ENCODE measurements at places on chromosomes 12 and 14.
A peak's percentile ranks its signal among the peaks of the same experiment; 100 is the strongest.

- no peak for DNase-seq
These were observed 14.9 kb downstream of the VRK1 start for GRCh38 chr14:96811985-96812667.

GRCh38 chr12:69783365-69783764, 41.7 kb upstream of the MYRFL start:
- DNase-seq: no peak

- no peak for DNase-seq
These were observed 5.2 kb upstream of the GNG2 start for GRCh38 chr14:51855234-51855633.

DNA sequence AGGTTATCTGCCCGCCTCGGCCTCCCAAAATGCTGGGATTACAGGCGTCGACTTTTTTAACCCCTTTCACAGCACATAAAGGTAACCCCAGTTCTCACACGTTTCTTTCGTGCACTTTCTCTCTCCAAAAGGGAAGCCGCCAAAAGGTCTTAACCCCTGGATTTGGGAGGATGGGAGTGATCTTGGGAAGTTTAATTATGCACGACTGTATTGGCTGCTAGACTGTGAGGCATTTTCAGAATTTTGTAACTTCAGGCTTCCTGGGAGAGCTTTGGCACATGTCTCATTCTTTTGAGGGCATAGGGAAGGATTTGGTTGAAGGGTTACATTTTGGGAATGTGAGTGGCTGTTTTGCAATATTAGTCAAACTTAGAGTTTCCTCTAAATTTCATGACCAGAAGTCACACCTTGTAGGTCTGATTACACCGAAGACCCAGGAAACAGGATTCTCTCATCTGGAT, 1.4 kb upstream of the SMARCC2 start:
- DNase-seq: peak; percentile 65

DNA sequence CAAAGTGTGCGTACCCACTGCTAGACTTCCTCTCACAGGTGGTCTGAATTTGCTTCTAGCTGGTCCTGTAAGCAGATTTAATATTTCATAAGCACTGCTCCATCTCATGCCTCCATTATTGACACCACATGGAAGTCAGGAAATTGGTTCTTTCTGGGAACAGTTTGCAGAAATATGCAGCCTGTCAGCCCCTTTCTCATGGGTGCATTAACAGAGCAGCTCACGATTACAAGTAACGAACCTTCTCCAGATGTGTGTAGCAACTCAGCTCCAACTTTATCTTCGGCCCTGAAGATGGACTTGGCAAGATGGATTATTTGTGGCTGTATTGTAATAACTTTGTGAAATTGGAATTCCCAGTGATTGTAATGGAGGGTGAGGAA, 214.5 kb upstream of the DDHD1 start:
- no peak for DNase-seq

DNA sequence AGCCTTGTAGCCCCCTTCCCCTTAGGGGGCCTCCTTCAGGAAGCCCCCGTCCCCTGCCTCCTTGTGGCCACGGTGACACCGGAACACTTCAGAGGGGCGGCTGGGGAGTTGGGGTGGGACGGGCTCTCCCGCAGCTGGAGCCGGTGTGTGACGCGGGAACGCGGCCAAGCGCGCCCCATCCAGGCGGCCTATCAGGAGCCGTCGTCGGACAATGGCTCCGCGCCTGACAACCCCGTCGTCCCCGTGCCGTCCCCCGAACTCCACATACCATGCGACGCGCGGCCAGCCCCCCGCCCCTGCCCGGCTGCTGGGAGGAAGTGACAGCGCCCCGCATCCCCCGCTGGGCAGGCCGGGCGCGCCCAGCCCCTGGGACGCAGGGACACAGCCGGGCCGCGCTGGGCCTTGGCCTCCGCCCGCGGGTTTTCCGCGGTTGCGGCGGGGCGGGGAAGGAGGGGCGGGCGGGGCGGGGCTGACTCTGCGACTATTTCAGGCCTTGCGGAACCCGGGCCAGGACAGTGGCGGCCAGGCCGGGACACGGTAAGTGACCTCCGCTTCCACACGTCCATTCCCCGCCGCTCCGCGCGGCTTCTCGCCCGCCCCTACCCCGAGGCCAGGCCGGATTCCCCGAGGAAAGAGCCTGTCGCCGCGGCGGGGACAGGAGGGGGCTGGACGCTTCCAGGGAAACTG, at the start of gene TNFAIP2:
Gene TNFAIP2 (plus strand): TSS at position 515 of the 687 bp plus-strand sequence. CDS start 2,997 bp downstream, outside the sequence.
- DNase-seq: no peak

DNA sequence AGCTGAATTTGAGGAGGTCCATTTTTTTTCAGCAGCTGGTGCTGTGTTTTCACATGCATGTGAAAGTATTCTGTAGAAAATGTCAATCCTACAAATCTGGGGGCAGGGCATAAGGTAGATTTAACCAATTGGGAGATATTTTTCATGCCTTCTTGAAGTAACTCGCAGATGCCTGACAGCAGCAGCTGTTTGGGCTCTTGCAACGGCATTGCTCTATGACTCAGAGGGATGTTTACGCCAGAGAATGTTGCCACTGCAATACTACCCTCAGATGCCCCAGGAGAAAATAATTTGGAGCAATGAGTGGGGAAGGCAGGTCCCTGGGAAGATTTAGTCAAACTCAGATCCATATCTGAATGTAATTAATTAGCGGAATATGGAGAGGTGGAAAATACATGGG, 42.5 kb upstream of the MYBPC1 start:
- DNase-seq: no peak

GRCh38 chr14:49861699-49862088, 9.1 kb upstream of the NEMF start:
- peak; percentile 82 for DNase-seq

DNA sequence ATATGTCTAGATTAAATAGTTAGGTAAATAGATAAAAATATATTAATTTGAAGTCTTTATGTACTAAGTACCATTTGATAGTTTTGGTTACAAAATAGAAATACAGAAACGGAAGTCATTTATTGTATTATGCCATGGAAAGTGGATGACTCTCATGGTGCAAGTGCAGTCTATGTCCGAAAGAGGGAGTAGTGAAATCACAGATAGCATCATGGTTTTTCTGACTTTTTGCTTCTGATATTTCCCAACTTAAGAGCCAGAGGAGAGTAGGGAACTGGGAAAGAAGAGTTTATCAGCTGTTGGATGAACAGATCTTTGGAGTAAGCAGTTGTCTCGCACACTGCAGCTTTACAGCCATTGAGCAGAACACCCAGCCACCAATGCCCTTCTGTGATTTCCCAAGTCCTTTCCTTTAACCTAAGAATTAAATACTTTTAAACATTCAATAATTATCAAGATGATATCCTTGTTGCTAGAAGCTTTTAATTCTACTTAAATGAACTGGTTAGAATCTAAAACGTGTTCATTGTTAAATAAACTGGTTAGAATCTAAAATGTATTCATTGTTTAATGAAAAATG, 18.4 kb upstream of the SRGAP1 start:
- DNase-seq: peak; percentile 64

DNA sequence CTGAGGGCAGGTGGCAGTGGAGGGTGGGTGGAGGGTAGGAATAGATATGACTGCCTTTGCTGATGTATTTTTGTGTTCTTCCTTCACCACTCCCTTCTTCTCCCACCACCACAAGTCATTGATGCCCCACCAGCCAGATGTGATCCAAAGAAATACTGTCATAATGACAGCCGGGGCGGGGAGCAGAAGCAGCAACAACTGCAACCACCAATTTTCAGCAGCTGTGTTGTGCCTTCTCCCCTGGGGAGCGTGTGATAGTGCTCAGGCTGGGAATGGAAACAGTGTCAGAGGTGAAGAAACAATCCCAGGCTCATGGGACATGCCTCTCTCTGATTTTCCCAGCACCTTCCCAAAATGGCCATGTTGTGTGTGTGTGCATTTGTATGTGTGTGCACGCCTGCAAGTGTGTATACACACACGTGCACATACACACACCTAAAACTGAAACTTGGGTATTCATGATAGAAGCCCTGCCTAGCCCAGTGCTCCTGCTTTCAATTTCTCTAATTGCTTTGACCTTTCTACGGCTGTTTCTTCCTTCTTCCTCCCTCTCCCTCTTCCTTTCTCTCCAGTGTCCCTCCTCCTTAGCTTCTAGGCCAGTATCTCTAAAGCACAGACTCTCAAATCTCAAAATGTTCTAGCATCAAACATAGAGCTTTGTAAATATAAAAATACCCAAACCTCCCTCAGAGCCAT, 299.2 kb upstream of the FKBP4 start:
- DNase-seq: no peak

GRCh38 chr12:109124878-109125648, 8.7 kb downstream of the ACACB start:
- DNase-seq: no peak

- no peak for DNase-seq
These were observed 228.2 kb upstream of the PWP1 start for GRCh38 chr12:107457362-107457935.

DNA sequence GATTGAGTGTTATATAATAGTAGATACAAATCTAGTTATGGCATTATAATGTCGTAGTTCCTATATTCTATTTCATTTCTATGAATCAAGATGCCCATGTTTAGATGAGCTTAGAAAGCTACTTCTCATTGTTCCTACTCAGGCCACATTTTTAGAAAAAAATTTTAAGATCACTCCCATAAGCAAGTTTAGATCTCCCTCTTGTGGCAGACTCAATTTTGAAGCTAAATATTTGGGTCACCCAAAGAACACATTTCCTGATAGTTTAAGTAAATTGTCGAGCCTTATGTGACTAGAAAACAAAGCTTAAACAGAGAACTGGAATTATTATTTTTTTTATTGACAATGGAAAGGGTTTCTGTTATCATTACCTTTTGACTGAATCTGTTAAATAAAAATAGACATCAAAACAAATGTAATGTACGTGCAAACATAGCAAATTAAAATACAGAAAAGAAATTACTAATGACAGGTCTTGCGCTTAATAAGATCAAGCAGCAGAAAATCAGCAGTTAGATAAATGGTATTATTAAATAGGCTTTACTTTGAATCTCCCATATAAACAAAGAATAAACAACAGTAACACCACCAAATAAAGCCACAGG, 180.2 kb downstream of the ACSS3 start:
- peak; percentile 85 for DNase-seq

DNA sequence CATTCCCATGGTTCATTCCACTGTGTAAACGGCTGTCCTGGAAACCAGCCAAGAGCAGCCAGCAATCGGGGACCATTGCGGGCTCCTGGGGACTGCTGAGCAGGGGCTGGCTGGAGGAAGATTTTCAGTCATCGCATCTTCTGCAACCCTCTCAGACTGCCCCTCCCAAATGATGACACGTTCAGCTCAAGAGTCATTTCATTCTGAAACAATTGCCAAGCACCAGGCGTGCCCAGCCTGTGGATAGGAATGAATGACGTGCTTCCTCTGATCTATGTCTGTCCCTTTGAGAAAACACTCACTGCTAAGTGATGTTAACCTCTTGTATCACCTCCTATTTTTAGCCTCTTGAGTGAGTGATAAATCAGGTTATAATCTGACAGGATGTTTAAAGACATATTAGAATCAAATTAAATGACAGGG, 62.0 kb downstream of the NDUFA12 start:
- no peak for DNase-seq

DNA sequence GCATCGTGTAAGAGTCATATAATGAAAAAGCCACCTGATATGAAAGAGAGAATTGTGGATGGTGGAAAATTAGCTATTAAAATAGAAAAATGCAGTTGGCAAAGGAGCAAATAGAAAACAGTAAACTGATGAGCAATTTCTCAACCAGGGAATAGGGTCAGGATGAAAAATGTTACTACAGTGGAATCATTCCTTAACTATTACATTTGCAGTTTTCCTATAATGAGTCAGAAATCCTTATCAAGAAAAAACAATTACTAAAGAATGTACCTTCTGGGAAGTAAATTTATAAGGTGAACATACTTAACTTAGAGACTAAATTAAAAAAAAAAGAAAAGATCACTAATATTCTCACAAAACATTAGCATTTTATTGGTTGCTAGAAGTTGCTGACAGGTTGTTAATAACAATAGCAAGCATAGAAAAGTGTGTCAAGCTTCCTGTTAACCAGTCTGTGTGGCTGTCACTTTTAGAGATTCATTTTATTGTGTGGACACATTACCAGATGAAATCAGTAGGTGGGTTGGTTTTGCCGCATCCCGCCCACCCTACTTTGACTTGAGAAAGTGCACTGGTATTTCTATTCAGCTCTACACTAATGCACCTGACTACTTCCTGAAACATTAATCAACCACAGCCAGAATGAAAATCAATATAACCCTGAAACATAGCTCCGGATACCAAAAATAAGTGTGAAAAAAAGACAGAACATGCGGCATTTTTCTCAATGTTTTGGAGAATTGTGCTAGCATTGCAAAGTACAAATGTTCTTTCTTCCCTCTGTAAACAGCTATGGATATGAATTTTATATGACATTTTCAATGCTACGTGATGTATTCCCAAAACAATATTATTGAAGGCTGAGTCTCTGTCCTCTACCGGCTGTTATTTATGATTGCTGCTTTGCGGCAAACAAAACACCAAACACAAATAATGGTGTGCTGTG, 576.7 kb downstream of the SLC16A7 start:
- DNase-seq: no peak

DNA sequence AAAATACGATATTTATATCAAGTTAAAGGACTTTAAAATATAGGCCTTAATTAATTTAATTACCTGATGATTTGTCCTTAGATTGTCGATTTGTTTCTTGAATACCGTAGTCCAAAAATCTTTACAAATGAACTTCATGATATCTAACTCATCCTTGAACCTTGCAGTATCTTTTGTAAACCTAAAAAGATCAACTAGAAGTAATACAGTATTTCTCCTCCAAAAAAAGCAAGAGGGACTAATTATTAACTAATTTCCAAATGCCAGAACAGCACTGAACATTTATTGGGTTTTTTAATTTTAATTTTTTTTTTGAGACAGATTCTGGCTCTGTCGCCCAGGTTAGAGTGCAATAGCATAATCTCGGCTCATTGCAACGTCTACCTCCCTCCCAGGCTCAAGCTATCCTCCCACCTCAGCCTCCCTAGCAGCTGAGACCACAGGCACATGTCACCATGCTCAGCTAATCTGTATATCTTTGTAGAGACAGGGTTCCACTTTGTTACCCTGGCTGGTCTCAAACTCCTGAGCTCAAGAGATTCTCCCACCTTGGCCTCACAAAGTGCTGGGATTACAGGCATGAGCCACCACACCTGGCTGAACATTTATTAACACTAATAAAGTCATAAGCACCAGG, 11.8 kb downstream of the TRAPPC6B start:
- DNase-seq: no peak

GRCh38 chr12:118166946-118167345, 31.0 kb downstream of the PEBP1 start:
- DNase-seq: no peak

DNA sequence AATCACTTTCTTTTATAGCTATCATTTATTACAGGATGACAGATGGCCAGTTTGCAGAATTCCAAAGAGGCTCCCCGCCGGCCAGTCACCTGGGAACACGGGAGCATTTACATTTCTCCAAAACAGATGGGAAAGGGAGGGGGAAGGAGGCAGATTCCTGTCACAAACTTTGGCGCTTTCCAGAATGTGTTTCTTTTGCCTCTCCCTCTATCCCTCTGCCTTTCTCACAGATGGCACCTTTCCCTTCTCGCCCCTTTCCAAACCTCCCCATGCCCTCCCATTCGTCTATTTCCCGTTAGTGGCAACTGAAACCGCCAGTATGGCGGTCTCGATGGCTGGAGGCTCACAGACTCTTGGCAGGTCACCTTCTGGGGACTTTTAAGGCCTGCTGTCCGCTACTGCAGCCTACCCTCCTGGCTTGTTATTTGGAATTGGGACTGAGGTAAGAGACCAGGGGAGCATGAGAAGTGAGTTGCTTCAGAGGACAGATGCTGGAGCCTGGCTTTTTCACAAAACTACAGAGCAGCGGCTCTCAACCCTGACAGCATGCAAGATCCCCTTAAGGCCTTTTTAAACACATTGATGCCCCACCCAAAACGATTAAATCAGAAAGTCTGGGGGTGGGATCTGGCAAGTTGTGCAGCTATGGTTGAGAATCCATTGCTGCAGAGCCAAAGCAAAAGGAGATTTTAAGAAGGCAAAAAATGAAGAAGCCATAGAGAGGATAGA, 161.5 kb upstream of the VASH1 start:
- no peak for DNase-seq

All from OCI-M1 (cell line).